ENCODE measurements at places on chromosomes 16 and 17.

DNA sequence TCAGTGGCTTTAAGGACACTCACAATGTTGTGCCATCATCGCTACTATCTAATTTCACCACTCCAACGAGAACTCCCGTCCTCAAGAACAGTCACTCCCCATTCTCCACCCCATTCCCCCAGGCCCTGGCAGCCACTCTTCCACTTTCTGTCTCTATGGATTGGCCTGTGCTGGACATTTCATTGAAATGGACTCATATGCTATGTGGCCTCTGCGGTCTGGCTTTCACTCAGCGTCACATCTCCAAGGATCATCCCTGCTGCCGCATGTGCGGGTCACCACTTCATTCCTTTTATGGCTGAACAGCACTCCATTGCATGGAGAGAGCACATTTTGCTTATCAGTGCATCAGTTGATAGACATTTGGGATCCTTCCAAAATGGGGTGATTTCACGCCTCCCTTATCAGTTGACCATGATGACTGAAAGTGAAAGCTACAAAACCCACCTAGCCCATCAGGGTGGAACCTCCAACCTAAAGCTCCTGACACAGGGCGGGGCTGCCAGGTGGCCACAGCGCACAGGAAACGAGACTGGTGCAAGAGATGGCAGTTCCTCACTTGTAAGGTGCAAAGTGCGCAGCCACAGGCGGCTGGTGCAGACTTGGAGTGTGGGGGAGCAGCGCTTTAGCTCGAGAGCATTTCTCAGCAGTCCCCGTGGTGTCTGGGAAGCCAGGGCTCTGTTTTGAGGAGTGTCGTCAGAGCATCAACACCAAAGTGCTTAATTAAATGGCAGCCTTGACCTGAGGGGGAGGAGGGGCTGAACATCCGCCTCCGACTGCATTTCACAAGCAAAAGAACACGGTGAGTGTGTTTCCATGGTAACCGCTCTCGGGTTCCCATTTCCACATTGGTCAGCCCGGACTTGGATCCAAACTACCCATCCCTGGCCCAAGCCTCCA lies 23.8 kb downstream of the COTL1 start:
- DNase-seq = peak; percentile 91

- no peak for DNase-seq
These were observed 92.8 kb downstream of the AMFR start for GRCh38 chr16:56332464-56333079.

DNA sequence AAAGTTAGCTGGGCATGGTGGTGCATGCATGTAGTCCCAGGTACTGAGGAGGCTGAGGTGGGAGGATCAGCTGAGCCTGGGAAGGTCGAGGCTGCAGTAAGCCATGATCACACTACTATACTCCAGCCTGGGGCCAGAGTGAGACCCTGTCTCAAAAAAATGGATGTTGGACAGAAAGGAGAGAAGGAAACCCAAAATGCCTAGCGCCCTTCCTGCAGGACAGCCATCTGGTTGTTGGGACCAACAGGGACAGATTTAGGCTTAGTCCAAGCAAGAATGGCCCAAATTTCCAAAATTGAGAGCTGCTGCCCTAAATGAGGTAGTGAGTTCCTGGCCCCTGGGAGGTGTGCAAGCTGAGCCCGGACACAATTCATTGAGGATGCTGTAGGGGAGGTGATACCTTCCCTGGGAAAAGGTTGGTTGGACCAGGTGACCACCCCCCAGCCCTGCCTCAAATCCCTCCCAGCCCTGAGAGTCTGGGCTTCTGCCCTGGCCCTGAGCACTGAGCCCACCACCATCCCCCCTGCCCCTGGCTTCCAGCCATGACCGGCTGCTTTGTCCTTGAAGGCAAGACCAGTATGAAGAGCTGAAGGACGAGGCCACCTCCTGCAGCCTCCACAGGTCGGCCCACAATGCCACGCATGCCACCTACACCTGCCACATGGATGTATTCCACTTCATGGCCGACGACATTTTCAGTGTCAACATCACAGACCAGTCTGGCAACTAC lies 35.1 kb downstream of the IL21R start:
- no peak for DNase-seq

DNA sequence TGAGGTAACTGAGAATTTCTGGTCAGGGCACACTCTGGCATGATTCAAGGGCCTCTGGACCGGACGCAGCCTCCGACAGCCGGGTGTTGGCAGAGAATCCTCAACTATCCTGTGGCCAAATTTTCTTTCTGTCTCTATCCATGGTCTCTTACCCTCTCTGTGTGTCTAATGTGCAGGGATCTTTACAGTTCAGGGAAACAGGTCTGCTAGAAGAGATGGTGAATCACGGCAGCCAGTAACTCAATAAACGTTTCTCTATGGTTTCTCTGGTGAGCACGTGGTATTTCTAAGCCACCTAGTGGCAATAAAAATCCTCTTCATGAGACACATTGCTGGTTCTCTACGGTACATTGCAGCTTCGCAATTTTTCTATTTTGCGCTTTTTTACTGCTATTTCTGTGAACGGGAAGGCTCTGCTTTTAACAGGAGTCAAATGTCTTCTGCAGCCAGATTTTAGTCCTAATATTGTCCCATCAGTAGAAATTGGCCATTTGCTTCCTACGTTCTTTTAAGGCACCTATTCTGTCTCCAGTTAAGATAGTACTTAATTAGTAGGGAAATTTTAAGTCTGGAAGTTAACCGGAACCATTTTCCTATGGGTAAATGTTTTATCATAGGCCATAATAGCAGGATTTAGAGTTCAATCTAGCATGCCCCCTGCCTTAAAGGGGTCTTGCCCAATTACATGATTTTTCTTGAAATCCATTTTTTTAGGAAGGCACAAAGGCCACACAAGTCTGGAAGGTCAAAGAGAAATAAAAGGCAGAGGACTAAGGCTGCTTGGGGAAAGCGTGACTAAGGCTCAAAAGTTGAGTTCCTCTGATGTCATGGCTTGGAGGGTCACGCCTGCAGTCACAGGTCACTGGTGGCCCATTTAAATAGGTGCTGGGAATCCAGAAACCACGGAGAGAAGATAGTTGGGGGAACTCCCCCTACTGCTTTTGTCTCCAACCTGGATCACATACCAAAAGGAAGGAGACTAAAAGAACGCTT lies 31.5 kb downstream of the QPRT start:
- DNase-seq = peak; percentile 40

- DNase-seq = peak; percentile 41
These were observed 108.5 kb upstream of the RCVRN start for GRCh38 chr17:10013365-10014112.

- no peak for DNase-seq
These were observed 745.2 kb downstream of the WWOX start for GRCh38 chr16:78844682-78845081.

DNA sequence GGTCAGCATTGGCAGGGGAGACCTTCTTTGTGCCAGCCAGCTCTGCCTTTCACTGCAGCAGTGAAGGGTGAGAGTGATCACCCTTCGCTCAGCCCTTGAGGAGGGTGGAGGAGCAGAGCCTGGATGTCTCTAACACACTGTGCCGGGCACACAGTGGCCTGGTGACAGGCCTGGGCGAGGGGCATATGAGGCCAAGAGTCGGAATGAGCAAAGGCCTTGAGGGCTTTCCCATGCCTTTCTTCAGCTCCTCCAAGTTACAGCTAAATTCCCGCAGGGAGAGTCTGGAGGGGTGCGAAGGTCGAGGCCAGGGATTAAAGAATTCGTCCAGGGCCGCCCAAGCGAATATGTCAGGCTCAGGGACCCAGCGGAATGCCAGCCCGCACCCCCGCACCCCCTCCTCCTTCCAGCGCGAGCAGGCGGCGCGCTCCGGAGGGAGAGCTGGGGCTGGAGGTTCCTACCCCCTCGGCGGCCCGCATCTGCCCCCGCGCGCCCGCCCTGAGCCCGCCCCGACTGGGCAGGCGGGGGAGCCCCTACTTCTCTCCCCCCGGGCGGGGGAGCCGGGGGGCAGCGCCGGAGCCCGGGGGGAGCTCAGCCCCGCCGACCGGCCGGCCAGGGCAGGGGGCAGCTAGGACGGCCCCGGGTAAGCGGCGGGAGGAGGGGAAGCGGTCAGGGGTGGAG lies at the start of gene RASL10B:
Gene RASL10B (plus strand): TSS at position 401 of the 678 bp plus-strand sequence. CDS start 3,546 bp downstream, outside the sequence.
- no peak for DNase-seq

GRCh38 chr16:3654249-3654991 lies at the start of gene DNASE1:
Gene DNASE1 (plus strand): TSS chr16:3654691. CDS start chr16:3655374, 683 bp downstream.
- peak; percentile 49 for DNase-seq

GRCh38 chr16:1031666-1032065 lies 40.9 kb upstream of the SSTR5 start:
- no peak for DNase-seq

- peak; percentile 76 for DNase-seq
These were observed 7.3 kb downstream of the SLC22A31 start for GRCh38 chr16:89192956-89193575.

Data from CD4-positive, alpha-beta T cell treated with Interleukin-15 for 1 hour (primary cell).